ENCODE measurements at places on chromosomes 3 and 15.

GRCh38 chr15:40830884-40831283, 2.4 kb upstream of the PPP1R14D start:
- DNase-seq, result no peak

DNA sequence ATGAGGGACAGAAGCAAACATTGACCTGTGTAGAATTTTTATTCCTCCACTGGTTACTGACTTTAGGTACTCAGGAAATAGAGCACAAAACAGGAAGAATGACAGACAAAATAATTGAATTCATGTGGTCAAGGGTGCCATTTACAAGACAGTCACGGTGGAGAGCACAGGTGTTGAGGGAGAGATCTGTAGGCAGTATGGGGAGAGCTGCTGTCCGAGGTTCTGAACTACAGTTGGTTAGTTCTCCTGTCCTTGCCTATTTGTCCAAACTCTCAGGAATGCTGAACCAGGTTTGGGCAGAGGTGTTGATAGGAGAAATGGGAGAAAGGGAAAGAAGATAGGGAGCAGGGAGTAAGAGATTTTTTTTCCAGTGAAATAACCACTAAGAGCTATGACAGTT, 178.5 kb upstream of the ZBTB20 start:
- DNase-seq, result no peak

- no peak for DNase-seq
These were observed 7.5 kb upstream of the COLQ start for GRCh38 chr3:15528854-15529537.

- DNase-seq, result peak; percentile 80
These were observed at the start of gene PRRT3 for GRCh38 chr3:9951962-9952805. PRRT3 (minus strand) TSS chr3:9952408; CDS start chr3:9950115, 2,293 bp downstream.

GRCh38 chr3:161854232-161854771, 357.7 kb downstream of the OTOL1 start:
- peak; percentile 38 for DNase-seq

DNA sequence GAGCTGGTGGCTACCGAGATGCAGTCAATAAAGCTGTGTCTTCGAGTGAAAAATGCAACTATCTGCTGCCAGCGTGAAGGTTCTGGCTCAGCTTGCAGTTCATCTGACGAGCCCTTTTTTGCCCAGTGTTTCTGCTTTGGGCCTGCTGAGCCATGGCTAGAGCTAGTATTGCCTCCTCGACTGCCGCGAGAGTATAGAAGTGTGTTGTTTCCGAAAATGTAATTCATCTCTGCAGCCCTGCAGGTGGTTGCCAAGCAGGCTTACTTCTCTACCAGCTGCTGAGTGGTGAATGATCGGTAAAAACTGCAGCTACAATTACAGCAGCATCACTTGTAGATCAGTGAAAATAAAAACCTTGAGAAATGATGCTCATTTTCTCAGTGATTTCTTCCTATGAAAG, 114.8 kb downstream of the DLG1 start:
- DNase-seq, result no peak

- no peak for DNase-seq
These were observed 85.1 kb downstream of the NUP210 start for GRCh38 chr3:13335059-13335458.

DNA sequence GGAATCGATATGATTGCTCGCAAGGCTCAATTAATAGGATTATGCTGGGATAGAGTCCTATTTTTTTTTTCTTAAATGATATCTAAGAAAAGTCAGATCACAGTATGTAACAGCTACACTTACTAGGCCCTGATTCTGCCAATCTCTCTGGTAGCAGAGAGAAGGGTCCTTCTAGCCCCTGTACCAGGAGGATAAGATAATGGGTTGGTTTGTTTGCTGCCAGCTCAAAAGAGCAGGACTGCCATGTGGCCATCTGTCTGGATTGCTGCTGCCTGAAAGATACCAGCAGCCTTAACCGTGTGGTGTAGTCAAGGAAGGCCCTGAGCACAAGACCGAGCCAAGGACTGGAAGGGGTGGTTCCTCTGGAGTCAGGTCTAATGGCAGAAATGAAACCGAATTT, 236.4 kb downstream of the KLF13 start:
- DNase-seq, result no peak

DNA sequence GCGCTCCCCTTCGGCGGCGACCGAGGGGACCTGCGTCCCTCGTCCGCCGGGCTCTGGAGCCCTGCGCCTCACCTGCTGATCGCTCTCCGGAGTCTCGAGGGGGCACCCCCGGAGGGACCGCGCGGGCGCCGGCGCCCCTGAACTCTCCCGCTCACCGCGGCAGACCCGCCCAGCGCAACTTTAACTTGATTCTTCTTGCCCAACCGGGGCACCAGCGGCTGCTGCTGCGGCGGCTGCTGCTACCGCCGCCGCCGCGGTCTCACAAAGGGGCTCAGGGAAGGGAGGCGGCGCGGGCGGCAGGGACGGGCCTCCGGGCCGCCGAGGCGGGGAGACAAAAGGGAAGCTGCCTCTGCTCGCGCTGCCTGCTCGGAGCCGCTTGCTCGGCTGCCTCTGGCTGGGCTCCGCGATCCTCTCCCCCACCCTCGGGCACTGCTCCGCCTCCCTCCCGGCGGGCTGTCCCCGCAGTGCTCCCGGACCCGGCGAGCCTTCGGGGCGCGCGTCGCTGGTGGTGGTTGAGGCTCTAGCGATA, at the start of gene PPM1L:
Gene PPM1L (plus strand): TSS at position 456 of the 529 bp plus-strand sequence.
- peak; percentile 88 for DNase-seq

DNA sequence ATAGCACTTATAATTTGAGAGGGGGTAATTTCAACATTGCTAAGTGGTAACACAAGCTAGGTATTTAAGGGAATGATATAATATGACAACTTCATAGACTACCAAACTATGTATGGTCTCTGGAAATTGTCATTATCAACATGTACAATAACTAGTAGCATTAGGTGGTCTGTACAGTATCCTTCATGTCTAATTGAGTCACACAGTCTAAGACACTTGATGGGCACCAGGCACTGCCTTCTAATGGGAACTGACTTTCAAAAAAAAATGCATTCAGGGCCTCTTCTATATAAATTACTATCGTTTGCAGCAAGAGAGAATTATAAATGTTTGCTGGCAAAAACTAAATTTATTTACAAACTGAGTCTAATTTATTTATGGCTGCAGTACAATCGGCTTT, 271.8 kb downstream of the MECOM start:
- DNase-seq, result no peak

DNA sequence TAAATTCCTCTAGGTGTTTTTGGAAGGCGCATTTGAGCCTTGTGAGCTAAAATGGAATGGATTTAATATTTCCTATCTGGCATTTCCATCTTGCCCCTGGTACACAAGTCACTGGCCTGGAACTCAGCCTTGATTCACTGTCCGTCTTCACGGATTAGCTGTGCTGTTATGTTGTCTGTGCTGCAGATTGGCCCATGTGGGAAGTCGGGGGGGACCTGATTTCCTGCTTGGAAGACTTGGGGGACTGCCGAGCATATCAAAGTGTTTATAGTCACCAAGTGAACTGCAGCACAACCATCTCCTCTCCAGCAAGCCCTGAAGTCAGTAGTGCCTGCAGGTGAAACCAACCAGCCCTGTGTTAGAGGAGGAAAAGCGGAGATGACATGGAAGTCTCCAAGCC, 12.2 kb downstream of the GHRL start:
- peak; percentile 7 for DNase-seq

DNA sequence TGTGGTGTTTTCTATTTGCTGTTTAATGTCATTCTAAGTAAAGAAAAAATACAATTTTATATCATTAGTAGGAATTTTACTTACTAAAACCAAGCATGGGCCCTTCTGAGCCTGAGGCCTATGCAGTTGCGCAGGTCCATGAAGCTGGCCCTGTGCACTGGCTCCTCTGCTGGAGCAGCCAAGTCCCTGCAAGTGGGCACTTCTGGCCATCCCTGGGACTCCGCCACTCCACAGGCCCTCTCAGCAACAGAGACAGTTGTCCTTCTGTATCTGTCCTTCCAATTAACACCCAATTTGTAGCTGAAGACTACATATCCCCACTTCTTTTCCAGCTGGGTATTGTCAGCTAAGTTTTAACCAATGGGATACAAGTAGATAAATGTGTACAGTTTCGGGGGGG, 49.9 kb upstream of the RYK start:
- no peak for DNase-seq

- peak; percentile 44 for DNase-seq
These were observed 20.6 kb downstream of the SMAD3 start for GRCh38 chr15:67085818-67086636.

DNA sequence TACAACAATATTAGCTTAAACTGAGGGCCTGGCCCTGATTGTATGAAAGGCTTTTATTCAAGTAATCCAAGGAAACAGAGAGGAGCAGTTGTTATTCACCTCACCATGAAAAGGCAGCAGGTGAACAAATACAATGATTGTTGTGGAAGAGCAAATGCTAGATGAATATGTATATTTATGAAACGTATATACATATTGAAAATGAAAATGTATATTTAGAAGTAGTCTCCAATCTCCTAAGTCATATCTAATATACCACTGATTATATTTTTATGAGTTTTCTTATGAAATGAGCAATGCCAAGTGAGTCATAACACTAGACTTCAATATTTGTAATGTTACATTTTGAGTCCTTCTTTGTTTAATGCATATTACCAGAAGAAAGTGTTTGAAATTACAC, 116.2 kb upstream of the KCNMB2 start:
- DNase-seq, result no peak

Data from aorta (tissue), 5 donors.